Activated CD4-positive, alpha-beta T cell treated with anti-CD3 and anti-CD28 coated beads, Interleukin-2, amount 50 U/mL, for 48 hours (primary cell): ENCODE measurements at places on chromosomes 13 and 19.

DNA sequence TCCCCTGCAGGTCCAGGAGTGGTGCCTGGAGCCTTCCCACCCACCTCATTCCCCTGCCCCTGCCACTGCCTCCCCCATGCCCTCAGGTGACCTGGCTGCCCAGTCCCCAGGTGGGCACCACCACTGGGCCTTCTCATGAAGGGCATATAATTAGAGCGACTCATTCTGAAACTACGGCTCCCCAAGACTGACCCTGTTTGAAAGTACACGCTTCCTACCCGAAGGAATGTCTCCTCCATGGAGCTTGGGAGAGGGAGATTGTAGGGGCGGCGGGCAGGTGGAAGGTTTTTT, 52.6 kb downstream of the GPR12 start:
- DNase-seq = no peak

DNA sequence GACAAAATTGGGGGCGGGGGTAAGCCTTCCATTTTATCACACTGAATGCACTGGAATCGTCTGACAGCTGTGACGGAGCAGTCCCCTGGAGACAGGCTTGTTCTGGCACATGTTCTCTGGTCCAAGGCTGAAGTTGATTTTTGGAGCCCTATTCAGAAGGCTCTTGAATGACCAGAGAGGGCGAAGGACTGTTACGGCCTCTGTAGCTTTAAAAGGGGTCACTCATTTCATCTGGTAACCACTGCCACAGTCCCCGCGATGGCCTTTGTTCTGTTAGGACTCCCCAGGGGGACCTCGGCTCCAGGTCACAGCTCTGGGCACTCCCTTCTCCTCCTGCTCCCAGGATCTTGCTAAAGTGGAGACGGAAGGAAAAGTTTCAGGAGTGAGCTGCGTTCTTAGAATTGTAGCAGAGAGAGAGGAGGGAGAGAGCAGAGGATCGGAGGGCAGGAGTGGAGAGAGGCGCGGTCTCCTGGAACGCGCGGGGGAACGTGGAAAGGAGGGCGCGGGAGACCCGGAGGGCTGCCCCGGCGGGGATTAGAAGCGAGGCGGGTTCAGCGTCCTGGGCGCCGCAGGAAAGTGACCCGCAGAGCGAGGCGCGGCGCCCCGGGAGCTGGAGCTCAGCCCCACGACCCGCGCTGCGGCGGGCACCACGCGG, 134.3 kb upstream of the MYO16 start:
- DNase-seq = no peak

DNA sequence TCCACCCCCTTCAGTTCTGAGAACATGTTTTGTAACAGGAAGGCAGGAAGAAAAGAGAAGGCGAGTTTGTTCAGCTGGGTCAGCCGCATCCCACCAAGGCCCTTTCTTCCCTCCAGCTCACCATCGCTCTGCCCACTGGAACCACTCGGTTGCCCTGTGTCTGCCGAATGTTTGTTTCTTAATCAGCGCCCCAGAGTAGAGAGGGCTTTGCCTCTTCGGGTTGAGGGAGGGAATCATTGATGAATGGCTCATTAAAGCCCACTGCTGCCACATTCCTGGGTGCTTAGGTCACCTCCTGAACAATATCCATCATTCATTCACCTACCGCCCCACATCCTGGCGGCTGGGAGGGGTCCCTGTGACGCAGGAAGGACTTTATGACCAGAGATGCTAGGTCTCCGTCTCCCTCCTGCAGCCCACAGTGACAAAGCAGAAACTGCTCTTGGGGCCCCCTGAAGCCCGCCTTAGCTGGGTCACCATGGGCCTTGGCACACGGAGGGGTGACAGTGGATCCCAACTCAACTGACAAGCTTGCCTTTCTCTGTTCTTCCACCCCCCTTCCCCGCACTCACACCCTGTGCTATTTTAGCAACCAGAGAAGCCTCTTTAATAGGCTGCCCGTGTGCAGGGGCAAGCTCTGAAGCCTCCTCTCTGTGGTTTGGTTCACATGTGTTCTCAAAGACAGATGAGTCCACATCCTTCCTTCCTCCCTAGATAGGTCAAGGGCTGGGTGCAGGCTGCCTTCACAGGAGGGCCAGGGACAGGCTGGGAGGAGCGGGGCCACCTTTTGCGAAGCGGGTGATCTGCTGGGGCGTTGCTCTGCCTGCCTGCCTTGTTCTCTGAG, 46.2 kb downstream of the ACTN4 start:
- DNase-seq = no peak

DNA sequence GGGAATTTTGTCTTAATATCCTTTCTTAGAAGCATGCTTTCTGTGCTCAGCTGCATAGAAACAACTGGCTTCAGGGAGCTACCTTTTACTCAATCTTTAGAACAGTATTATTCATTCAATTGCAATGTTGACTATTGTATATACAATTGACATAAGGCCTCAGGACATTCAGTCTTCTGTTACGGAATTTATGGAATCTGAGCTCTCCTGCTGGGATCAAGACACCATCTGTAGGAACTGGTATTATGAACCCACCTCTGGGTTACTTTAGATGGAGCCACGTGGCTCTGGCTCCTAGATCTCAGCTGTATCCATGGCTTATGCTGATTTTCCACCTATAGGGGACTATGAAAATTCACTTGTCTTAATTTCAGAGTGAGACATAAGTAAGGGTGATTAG, 716.2 kb upstream of the GPC6 start:
- no peak for DNase-seq

GRCh38 chr19:39385629-39386411, 5.1 kb downstream of the PAF1 start:
- no peak for DNase-seq

DNA sequence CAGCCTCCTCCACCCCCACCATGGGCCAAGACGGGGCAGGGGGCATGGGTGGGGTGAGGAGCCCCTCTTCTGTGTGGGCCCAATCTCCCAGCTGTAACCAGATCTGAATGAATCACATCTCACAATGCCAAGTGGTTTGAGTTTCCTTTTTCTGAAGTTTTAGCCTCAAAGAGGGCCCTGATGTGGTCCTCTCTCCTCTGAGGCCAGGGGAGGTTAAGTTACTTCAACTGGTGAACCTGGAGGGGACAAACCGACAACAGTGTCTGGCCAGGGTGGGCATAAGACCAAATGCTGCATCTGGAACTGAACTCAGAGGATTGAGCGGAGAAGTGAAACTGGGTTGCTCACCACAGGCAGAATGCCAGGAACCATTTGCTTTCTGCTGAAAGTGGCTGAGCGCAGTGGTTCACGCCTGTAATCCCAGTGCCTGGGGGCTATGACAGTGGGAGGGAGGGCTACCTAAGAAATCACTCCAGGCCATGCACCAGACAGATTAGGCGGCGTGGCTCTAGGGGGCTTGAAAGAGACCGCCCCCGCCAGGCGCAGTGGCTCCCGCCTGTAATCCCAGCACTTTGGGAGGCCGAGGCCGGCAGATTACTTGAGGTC, 15.4 kb upstream of the IRGC start:
- no peak for DNase-seq

DNA sequence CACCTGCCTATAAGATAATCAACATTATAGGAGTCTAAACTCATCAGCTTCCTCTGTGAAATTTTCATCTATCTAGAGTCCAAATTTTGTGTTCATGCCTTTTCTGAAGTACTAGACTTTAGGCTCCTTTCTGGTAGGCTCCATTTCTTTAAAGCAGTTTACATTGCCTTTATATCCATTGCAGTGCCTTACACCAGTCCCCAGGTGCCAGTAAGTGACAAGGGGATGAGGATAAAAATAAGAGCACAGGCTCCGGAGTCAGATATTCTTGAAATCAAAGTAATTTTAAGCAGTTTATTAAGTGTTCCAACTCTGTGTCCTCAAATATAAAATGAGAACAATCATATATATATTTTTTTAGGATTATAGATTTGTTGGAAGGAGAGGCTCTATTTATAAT, 10.6 kb upstream of the CYSLTR2 start:
- DNase-seq = no peak

DNA sequence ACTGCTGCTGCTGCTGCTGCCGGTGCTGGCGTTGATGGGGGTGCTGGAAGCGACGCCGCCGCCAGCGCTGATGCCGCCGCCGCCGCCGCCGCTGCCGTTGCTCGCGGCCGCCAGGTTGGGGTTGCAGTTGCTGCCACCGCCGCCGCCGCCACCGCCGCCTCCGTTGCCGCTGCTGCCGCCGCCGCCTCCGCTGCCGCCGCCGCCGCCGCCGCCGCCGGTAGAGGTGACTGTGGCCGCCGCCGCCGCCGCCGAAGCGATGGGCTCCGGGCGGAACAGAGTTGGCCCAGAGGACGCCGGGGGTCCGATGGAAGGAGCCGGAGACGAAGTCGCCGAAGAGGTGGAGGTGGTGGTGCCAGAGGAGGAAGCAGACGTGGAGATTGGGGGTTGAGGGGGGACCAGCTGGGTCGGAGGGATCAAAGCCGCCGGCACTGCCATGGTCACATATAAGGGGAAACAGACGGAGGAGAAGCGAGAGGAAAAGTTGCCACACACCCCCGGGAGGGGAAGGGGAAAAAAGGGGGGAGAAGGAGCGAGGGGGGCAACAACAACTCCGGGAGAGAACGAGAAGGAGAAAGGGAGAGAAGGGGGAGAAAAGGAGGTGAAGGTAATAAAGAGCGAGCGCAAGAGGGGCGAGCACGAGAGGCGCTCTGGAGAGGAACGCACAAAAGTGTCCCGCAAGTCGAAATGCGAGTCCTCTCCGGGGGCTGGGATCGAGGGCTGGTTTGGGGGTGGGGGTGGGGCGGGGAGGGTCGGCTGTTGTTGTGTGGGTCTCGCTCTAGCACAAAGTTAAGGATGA, 471 bp downstream of the DACH1 start:
- DNase-seq = no peak

DNA sequence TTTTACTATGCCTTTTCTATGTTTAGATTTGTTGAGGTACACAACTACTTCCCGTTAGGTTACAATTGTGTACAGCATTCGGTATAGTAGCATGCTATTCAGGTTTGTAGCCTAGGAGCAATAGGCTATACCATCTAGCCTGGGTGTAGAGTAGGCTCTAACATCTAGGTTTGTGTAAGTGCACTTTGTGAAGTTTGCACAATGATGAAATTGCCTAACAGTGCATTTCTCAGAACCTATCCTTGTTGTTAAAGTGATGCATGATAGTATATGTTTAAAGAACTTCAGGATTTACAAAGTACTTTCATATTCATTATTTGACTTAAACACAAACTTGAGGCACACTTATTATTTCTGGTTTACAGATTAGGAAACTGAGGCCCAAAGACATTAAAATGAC, 11.5 kb upstream of the SERPINE3 start:
- DNase-seq = no peak
